Fibroblast of pulmonary artery (primary cell): ENCODE measurements at places on chromosomes 12 and 14.

GRCh38 chr14:30596935-30597334 lies 25.2 kb upstream of the SCFD1 start:
- DNase-seq = no peak

- DNase-seq = no peak
Measured at GRCh38 chr14:37165794-37166193, 6.6 kb downstream of the SLC25A21 start.

DNA sequence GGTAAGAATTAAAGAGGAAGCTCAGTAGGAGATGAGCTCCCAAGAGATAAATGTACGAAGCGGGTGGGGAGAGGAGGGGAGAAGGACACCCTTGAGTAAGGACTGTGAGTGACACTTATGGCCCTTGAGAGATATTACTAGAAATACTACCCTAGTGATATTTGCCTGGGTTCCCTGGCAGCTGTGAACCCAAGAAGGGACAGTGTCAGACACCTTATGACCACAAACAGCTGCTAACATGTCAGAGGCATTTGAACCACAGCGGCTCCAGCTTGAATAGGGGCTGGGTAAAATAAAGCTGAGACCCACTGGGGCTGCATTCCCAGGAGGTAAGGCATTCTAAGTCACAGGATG lies 19.6 kb upstream of the SLC6A12 start:
- no peak for DNase-seq

DNA sequence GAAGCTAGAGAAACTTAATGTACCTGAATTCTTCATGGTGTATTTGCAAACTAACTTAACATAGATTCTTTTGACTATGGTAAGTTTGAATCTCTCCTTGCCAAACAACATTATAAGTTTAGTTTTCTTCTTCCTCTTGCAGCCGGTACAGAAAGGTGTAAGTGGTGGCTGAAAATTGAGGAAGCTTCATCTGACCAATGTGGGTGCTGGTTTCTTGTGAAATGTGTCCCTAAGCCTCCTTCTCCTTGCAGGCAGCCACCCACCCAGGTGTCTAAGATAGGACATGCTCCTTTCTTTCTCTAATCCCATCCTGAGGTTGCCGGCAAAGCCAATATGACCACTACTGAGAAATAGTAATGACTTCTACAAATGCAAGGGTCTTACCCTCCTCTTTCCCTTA lies 20.6 kb downstream of the GSG1 start:
- no peak for DNase-seq
